ENCODE measurements at places on chromosomes 2 and 18.

DNA sequence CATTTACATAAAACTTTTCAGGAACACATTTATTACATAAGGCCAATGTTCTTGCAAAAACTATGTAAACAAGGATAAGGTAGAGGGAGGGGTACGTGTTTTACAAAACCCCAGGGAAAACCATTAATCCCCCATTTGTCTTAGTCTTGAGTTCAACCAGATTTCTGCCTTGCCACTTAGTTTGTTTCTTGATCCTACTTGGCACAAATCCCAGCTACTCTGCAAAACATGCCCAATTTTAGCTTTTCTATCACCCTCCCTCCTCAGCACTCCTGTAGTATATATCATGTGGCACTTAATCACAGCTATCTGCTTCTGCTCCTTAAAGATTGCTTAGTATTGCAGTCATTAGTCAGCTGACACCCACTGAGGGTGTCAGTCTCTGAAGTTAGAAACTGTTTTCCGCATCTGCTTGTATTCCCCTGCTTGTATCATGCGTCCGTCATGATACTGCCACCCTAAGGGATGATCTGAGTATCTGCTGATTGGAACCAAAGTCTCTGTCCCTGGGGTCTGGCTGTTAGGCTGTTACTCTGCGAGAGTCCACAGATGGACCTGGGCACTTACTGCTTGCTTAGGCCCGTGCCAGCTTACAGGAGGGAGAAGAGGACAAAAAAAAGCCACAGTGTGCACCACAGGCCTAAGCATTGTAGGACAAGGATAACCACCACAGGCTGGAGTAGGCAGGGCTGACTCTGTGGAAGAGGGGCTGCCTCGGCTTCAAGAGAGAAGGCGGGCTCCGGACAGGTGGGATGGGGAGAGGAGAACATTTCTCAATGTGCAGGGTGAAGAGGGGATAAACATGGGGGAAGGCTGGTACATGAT, 82.2 kb downstream of the EPAS1 start:
- no peak for DNase-seq

- DNase-seq: no peak
Observed at GRCh38 chr2:75597949-75598348, 37.2 kb upstream of the EVA1A start.

- no peak for DNase-seq
Observed at GRCh38 chr2:16777123-16777870, 111.7 kb upstream of the CYRIA start.

DNA sequence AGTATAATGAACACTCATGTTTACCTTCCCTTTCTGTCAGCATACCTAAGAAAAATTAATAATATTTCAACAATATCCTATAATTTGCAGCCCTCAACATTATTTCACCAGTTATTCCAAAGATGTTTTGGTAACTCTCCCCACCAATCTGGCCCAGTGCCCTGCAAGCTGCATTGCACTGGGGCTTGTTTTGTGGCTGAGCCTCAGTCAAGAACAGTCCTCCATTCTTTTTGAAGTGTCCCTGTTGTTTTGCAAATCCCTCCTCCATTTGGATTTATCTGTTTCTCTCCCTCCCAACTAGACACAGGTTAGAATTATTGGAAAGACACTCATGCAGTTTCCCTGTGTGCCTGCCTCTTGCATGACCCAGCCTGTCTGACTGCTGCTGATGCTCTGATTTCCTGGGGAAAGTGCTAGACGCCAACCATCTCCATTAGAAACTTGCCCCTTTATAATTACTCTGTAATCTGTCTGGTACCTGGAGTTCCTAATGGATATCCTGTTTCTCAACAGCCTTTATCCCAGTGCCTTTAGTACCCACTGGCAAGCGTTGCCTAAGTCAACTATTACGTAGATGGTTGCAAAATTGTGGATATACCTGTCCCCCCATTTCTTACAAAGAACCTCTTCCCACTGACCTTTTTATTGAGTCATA, 60.2 kb downstream of the EIF5B start:
- no peak for DNase-seq

DNA sequence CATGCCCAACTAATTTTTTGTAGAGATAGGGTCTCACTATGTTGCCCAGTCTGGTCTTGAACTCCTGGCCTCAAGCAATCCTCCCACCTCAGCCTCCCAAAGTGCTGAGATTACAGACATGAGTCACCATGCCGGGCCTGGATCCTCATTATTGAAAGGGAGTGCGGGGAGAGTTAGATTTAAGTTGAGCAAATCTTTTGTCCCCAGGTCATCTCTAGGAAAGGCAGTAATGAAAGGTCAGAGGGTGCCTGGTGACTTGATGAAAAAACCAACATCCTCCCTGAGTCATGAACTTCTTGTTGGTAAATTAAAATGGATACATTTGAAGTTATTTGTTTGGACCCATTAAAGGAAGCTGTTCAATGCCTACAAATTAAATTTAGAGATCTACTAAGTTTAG, 25.1 kb downstream of the STAT4 start:
- no peak for DNase-seq

DNA sequence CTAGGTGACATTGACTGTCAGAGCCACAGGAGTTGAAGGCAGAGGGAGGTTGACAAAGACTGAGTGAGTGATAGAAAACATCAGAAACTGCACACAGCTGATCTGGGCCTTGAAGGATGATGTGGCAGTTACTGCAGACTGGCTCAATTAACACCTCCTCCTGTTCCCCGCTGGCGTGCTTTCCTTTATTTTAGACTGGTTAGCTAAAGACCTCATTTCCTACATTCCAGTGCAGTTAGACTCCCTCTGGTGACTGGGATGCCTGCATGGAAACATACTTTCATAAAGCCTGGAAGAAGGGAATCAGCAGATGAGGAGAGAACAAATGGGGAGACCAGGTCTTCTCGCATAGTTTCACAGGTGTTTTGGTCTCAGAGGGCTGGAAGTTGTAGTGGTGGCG, 7.1 kb downstream of the TPGS2 start:
- no peak for DNase-seq

DNA sequence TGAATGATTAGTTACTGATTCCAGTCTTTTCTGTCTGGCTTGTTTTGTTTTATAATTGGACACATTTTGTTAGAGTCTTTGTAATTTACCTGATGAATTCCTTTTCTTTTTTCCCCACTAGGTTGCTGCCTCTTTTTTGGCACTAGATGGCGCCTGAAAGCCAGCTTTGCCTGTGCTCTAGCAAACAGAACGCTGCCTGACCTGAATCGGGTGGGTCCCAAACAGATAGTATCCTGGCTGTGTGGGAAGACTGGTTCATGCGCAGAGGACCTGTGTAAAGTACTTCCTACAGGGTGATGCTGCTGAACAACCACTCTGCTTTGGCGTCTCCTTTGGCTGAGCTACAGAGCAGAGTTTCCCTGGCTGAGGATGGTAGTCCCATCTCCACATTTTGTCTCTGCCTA, 288.2 kb downstream of the IKZF2 start:
- DNase-seq: peak; percentile 27

GRCh38 chr2:150856596-150857281, 369.3 kb upstream of the RND3 start:
- DNase-seq: peak; percentile 29

- DNase-seq: no peak
Observed at GRCh38 chr2:126515471-126515870, 140.5 kb upstream of the GYPC start.

DNA sequence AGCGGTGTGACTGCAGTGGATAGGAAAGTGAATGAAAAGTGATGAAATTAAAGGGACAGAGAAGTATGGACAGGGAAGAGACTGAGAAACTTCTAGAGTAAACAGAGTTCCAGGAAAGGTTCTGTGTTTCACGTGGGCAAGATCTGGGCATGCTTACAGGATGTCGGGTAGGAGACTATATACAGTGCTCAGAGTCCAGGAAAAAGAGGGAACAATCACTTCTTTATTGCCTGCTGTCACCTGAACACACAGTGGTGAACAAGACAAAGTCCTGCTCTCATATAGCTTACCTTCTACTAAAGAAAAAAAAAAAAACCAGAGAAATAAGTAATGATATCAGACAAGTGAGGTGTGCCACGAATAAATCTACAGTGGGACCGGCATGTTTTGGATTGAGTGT, 2.4 kb downstream of the LRPPRC start:
- DNase-seq: no peak

- no peak for DNase-seq
Observed at GRCh38 chr2:95374029-95374428, 28.5 kb upstream of the FAHD2A start.

GRCh38 chr2:157257312-157258252, at the start of gene GALNT5:
Gene GALNT5, plus strand, starts transcription at chr2:157257705. Its CDS starts 378 bp downstream, at chr2:157258083.
- DNase-seq: peak; percentile 86

DNA sequence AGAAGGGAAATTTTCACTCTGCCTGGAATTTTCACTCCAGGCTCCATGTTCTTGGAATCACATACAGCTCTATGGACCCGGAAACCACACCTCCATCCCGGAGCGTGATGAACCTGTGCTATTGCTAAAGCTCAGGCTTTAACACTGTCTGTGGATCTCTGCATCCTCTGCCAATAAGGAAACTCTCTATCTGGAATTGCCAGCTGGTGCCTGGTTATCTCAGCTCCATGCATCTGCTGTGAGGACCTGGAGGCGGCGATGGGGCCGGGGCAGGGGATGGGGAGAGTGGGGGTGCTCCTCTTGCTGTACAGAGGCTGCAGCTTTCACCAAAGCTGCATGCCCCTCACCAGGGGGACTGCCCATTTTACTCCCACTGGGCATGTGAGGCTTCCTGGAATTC, 754.0 kb upstream of the SOX11 start:
- DNase-seq: no peak

- DNase-seq: no peak
Observed at GRCh38 chr2:72117718-72118117, 29.9 kb downstream of the CYP26B1 start.

DNA sequence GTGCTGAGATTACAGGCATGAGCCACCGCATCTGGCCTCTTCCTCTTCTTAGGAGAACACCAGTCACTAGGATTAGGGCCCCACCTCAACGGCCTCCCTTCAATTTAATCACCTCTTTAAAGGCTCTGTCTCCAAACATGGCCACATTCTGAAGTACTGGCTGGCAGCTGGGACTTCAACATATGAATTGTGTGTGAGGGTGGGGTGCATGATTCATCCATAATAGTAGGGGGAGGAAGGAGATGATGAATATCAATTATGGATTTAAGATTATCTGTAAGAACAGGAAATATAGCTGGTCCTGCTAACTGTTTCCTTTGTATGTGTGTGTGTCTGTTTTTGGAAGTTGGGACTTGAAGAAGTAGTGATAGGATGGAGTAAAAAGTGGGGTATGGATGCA, 14.7 kb upstream of the EPG5 start:
- no peak for DNase-seq

DNA sequence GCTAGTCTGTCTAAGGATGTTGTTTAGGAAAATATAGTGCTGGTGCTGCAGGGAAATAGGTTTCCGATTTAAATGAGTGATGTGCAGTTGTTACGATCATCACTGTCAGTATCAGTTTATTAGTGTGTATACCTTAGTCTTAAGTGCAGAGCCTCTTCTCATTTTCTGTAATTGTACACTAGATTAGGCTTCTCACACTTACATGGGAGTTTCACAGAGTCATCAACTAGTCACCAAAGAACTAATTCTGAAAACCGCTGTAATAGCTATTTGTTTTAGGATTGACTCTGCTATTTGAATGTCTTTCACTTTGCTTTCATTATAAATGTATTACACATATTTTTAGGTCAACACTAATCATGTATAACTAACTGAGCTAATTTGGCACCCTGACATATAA, 99.8 kb upstream of the ZEB2 start:
- DNase-seq: no peak
